Motor neuron (in vitro differentiated cells): ENCODE measurements at places on chromosomes 11 and 22.
A peak's percentile ranks its signal among the peaks of the same experiment; 100 is the strongest.

GRCh38 chr22:47355388-47355725 lies 592.9 kb downstream of the TBC1D22A start:
- no peak for ATAC-seq

GRCh38 chr11:78660471-78660870 lies 85.8 kb upstream of the NARS2 start:
- ATAC-seq, result no peak

DNA sequence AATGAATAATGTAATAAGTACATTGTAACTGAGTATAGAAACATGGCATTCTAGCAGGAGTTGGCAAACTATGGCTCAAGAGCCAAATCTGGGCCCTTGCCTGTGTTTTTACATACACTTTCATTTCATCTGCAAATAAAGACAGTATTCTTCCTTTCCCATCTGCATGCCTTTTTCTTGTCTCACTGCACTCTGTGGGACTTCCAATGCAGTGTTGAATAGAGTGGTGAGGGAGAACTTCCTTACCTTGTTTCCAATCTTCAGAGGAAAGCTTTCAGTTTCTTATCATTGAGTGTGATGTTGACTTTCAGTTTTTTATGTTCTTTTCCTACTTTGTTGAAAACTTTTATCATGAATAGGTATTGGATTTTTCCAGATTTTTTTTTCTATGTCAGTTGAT lies 82.1 kb downstream of the USP47 start:
- ATAC-seq, result no peak

DNA sequence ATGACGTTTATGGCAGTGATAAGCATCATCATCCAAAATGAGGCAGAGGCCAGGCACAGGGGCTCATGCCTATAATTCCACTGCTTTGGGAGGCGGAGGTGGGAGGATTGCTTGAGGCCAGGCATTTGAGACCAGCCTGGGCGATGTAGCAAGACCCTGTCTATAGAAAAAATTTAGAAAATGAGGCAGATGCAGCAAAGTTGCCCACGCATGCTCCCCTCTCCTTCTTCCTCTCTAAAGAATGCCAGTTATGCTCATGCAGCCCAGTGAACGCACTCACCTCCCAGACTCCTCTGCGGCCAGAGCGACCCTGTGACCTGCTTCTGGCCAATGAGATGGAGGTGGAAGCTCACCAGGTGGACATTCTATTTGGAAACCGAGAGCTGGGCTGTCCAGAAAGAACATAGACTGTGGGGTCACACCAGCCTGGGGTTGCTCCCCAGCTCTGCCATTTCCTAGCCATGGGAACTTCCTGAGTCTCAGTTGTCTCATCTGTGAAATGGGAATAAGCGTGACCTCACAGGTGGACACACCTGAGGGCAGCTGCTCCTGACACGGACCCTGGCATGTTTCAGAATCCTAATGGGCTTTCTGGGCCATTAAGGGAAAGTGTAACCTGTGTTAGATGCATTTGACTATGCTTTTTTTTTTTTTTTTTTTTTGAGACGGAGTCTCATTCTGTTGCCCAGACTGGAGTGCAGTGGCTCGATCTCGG lies 44.9 kb downstream of the MCM5 start:
- ATAC-seq, result no peak

DNA sequence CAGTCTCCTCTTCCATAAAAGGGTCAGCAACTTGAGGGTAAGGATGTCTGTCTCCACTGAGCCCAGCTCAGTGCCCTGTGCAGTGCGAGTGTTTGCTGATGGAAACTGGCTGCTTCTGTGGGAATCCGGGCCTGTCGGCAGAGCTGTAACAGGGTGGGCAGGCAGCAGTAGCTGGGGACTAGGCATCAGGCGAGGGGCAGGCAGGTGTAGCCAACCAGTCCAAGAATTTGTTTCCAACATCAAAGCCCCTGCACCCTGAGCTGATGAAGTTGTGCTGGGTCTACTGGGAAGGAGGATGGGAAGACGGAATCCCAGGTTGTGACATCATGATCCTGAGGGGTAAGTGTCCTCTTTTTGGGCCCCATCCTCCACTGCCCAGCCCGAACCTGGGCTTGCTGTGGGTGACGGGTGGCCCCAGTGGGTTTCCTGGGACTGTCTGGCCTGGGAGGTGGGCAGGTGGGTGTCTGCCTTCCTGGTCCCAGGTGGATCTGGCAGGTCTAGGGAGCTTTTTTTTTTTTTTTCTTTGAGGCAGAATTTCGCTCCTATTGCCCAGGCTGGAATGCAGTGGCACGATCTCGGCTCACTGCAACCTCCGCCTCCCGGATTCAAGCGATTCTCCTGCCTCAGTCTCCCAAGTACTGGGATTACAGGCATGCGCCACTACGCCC lies 11.0 kb downstream of the SLC29A2 start:
- no peak for ATAC-seq

DNA sequence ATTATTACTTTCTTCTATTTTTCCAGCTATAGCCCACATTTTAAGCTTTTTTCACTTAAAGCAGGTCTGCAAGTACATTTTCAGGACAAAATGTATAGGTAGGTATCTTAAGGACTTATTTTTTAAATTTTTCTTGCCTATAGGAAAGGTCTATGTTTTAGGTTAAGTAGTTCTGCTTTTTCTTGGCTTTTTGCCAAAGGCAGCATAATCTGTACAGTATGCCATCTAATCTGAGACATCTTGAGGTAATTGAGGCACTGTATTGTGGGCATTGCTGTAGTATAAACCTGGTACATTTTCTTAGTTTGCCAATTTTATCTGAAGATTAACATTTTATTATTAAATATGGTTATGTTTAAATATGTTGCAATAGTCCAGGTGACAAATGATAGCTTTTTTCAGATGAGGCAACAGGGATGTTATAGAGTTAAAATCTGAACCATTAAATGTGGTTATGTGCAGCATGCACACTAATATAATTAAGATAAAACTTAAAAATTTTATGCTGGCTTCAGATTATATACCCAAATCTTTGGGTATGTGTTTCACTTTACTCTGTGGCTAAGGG lies 42.9 kb downstream of the QSER1 start:
- ATAC-seq, result no peak

- no peak for ATAC-seq
These were observed 268.0 kb upstream of the ANO3 start for GRCh38 chr11:26063915-26064314.

- ATAC-seq, result no peak
These were observed 18.6 kb downstream of the CREB3L1 start for GRCh38 chr11:46296059-46296527.

- no peak for ATAC-seq
These were observed 1.7 kb downstream of the UVRAG start for GRCh38 chr11:75816561-75817239.

DNA sequence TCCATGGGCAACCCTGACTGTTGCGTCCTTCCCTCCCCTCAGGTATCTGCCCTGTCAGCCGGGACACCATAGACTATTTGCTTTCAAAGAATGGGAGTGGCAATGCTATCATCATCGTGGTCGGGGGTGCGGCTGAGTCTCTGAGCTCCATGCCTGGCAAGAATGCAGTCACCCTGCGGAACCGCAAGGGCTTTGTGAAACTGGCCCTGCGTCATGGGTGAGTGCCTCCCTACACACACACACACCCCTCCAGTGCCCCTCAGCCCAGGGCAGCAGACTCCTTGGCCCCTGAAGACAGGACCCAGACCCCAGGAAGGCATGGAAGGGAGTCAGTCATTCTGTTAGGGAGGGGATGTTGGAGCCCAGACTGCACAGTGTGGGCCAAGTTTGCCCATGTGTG lies 17.9 kb upstream of the UVRAG start:
- ATAC-seq, result no peak

DNA sequence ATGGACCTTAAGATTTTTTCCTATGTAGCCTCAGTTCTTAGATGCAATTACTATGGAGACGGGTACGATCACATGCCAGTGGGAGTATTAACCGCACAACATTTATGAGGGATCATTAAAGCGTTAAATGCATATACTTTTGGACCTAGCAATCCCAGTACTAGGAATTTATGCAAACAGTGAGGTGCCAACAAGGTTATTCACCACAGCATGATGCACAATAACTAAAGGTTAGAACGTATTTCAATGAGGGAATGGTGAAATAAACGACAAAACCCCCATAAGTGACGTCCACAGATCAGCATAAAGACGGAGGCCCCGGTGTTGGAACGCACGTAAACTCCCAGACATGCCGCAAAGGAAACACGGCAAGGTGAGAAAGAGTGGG lies 539 bp downstream of the SIRT3 start:
- ATAC-seq, result peak; percentile 1

GRCh38 chr22:29744902-29745301 lies 21.9 kb downstream of the ZMAT5 start:
- ATAC-seq, result no peak

GRCh38 chr22:45329530-45329936 lies 19.8 kb downstream of the FAM118A start:
- ATAC-seq, result peak; percentile 71

GRCh38 chr11:134665188-134665535 lies 253.1 kb upstream of the B3GAT1 start:
- no peak for ATAC-seq

DNA sequence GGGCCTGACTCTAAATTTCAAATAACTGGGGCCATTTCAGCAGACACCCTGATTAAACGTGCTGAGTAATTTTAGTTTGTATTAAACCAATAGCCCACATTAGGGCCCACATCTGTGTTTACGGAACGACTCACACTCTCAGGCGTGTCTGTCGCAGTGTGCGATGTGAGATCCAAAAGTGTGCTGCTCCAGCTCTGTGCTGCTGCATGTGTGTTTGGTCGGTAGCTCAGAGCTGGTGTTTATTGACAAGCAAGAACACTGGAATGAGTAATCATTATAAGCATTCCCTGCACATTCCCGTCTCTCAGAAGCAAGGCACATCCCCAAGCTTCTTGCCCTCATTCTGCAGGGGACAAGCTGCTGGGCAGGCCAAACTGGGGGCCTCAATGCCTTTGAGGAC lies 7.8 kb downstream of the OPCML start:
- peak; percentile 67 for ATAC-seq

GRCh38 chr22:38030311-38031133 lies 26.7 kb upstream of the PICK1 start:
- ATAC-seq, result peak; percentile 28

- ATAC-seq, result peak; percentile 97
These were observed 223.6 kb downstream of the ADAMTS15 start for GRCh38 chr11:130671801-130672700.
